Nephron progenitor cell (in vitro differentiated cells): ENCODE measurements at places on chromosomes 2 and 18.

GRCh38 chr18:4653418-4653817 is 198.3 kb upstream of the DLGAP1 start:
- no peak for DNase-seq

GRCh38 chr2:112217854-112218253 is 37.0 kb downstream of the ZC3H8 start:
- DNase-seq: no peak

DNA sequence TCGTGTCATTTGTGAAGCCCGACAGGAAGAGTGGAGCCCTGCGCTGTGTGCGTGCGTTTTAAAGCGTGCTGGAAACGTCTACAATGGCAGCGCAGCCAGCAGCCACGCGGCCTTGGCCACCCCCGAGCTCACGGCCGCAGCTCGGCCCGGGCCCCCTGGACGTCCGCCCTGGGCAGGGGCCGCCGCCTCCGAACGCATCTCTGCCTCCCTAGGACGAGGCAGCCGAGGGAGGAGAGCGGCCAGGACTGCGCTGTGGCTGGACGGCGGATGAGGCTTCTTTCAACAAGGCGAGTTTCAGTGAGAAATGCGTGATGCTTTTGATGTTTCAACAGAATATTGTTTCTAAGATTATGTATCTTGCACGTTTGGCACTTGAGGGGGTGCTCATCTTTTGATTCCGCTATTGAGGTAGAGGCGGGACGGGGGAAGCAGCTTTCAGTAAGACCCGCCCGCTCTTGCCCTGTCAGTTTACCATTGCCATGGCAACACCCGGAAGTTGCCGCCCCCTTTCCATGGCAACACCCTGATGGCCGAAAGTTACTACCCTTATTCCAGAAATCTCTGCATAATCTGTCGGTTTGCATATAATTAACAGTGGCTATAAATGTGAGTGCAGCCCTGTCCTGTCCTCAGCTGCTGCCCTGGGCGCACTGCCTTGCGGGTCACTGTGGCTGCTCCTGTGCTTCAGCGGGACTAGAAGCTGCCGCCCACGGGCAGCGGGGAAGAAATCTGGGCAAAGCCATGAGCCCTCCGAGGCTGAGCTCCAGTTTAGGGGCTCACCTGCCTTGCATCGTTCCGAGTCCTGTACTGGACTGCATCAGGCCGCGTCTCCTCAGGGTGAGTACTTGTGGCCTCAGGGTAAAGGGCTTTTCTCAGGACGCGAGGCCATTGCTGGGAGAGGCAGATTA is 38.6 kb downstream of the ADNP2 start:
- DNase-seq: peak; percentile 63

- no peak for DNase-seq
Measured at GRCh38 chr2:105714141-105714540, 30.6 kb upstream of the NCK2 start.

GRCh38 chr2:17960925-17961324 is 82.5 kb downstream of the KCNS3 start:
- DNase-seq: no peak

DNA sequence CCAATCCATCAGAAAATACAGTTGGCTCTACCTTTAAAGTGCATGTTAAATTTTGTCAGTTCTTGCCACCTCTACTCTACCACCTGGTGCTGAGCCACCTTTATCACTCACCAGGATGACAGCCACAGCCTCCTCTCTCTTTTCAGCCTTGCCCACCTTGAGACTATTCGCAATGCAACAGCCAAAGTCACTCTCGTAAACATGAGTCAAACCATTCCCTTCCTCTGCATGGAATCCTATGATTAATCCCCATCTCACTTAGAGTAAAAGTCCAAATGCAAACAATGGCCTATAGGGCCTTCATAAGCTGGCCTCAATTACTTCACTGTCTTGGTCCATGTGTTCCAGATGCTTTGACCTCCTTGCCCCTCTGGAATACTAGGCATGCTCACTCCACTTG is 5.8 kb upstream of the OSBPL6 start:
- no peak for DNase-seq

DNA sequence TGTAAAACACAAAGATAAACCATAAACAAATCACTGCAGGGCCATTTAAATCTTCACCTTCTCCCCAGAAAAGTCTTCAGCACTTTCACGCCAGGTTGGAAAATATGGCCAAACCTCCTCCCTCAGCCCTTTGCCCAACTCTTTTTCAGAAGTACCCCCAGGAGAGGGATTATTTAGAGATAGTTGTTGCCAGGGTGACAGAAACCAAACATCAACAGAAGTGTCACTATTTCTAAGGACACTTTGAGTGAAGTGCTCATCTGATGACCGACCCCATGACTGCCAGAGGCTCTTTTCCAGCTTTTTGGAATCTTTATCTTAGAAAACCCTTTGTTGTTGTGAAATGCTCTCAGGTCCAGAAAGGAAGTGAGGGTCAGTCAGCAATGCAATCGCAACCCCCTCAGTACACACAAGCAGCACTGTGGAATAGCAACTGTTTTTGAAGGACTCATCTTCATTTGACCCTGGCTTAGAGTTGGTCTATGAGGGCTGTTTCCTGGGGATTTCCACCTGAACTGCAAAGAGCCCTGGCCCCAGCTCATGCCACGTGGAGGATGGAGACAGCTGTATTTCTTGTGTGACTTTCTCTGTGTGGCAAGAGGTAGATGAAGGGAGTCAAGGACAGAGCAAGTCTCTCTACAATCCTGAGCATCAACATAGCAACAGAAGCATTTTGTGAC is 114.0 kb upstream of the STON1 start:
- DNase-seq: no peak

DNA sequence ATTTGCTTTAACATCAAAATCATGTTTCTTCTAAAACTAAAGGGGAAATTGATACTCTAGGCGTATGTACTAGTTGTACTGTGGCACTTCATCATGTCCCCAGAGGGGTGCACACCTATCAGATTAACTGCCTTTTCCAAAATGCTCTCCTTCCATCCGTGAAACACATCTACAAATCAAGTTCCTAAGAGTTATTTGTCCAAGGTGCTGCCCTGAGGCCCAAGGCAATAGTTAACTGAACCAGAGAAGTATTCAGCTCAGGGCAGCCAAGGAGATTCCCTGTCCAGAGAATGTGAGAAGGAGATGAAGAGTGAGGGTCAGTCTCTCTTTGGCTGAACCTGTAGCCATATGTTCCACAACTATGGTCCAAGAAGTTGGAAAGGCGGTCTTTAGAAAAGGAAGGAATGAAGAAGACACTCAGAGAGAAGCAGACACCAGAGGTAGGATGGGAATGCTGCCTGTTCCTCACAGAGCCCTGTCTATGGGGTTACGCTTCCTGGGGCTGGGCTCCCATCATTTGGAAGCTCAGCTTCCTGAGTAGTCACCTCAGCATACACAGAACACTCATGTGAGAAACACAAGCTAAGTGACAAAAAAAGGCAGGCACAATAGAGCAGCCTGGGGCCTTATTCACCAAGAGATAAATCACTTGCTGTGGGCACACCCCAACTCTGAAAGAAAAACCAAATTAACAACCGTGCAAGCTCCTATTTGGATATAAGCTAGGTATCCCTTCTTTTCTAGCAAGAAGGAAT is 55.6 kb downstream of the ANKRD44 start:
- peak; percentile 8 for DNase-seq

DNA sequence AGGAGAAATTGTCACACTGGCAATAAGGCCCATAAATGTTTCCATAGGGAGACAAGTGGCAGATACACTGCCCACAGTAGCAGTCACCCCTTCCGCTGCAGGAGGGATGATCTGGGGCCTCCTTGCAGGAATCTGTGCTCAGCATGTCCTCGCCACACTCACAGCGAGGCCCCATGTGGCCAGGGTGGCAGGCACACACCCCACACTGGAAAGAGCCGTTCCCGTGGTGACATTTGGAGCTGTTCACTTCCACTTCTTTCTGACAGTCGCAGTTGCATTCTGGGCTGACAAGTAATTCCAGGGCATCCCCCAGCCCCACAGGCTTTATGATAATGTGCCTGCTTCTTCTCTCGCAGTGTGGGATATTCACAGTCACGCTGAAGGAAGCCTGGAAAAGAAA is 62.6 kb downstream of the ITGB6 start:
- no peak for DNase-seq

DNA sequence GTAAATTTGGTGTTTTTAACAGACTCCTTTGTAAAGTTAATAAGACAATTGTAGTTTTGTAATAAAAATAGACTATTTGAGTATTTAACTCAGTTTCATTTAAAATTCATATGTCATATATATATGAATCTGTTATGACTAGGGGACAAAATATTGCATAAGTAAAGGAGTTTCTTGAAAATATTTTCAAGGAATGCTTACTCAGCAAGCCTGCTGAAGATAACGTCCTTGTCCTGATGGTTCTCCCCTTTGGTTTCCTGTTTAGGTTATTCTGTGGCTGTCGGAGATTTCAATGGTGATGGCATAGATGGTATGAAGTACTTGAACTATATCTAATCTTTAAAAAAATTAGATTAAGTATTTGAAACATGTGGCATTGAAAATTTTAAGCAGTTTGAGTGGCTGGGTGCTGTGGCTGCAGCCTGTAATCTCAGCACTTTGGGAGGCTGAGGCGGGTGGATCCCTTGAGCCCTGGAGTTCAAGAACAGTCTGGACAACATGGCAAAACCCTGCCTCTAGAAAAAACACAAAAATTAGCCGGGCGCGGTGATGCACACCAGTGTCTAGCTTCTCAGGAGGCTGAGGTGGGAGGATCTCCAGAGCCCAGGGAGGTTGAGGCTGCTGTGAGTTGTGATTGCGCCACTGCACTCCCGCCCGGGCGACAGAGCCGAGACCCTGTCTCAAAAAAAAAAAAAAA is 47.1 kb downstream of the ITGAV start:
- DNase-seq: no peak

- no peak for DNase-seq
Measured at GRCh38 chr2:196849895-196850294, 40.7 kb upstream of the C2orf66 start.
